GM04503 (cell line): ENCODE measurements at places on chromosomes 6 and 20.

GRCh38 chr6:119209452-119210205, 131.2 kb upstream of the FAM184A start:
- DNase-seq = no peak

DNA sequence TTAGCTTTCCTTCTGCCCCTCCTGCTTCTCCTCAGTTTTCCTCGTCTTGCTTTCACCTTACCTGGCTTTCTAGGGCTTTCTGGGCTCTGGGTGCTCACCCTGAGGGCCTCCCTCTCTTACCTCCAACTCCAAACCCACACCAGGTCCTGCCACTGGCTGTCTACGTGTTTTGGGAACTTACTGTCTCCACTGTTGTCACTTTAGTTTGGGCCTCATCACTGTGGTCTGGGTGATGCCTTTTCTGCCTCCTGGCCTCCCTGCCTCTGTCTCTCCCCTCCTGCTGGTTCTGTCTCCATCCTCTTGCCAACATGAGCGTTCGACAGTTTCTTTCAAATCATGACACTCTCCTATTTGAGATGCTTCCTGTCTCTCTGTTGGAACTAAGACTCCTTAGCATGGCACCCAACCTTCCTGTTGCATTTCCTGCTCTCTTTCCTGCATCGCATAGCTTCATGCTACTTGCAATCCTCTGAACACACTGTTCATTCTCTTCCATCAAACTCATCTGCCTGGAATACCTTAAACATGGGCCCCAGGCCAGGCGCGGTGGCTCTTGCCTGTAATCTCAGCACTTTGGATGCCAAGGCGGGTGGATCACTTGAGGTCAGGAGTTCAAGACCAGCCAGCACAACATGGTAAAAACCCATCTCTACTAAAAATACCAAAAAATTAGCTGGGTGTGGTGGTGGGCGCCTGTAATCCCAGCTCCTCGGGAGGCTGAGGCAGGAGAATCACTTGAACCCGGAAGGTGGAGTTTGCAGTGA, 5.5 kb downstream of the CD40 start:
- no peak for DNase-seq

GRCh38 chr6:34350137-34350933, 42.1 kb downstream of the NUDT3 start:
- DNase-seq = no peak

GRCh38 chr20:63775096-63775978, 35.8 kb downstream of the SLC2A4RG start:
- DNase-seq = no peak

DNA sequence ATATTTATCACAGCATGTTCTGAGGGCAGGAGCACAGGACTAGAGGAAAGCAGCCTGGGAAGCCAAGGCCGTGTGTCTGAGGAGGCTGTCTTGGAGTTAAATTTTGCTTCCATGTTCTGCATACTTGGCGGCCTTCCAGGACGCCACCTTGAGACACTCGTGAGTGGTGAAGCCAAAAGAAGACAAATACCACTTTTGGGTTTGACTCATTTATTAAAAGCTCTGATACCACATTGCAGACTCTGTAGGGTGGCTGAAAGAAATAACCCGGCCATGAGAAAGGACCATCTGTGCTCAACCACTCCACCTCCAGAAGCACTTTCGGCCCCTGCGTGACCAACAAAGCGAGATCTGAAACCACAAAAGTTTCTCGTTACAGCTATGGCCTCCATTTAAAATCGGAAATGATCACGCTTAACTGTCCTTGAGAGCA, 120.0 kb downstream of the TMEM242 start:
- DNase-seq = no peak
